ENCODE measurements at places on chromosomes 1 and 21.

GRCh38 chr1:89519779-89520358, 4.8 kb upstream of the LRRC8B start:
- DNase-seq: no peak

GRCh38 chr21:21102896-21103295, 104.7 kb downstream of the NCAM2 start:
- no peak for DNase-seq

DNA sequence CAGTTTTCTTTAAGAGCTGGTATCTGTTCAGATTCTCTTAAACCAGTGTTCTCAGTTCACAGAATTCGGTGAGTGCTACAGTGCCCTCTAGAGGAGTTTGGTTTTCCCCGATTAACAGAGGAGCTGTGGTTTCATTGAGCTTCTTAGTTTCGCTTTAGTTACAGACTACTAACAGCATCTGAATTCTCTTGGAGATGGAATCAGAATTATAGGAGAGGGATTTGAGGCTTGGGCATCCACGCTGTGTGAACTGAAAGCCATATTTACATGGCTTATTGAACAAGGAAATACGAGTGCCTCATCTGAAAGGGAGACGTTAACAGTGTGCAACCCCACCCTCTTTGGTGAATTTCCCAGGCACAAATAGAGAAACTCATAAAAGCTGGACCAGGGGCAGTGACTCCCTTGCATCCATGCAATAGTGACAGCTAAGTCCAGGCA, 202.0 kb downstream of the USH2A start:
- no peak for DNase-seq

DNA sequence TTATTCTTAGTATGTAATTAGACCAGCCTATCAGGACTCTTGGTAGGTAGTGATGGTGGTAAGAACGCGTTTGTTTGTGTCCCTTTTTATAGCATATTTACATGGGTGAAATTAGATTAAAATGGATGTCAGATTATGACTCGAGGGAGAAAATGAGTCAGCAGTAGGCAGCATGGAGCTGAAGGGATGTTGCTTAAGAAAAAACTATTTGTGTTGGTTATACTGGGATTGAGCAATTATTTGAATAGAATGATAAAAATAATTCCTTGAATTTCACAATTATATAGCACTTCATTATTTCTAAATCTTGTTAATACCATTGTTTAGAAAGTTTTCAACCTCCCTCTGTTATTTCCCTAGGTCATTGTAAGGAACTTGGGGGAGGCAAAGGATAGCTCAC, 348.8 kb downstream of the RYR2 start:
- DNase-seq: no peak

GRCh38 chr1:38183096-38183495, 136.5 kb upstream of the POU3F1 start:
- DNase-seq: no peak

All from activated T-cell treated with anti-CD3 and anti-CD28 coated beads, Interleukin-2, amount 50 U/mL, for 24 hours (primary cell).